Heart right ventricle (tissue), 16 donors: ENCODE measurements at places on chromosomes 4 and X.

- DNase-seq, result peak; percentile 27
Measured at GRCh38 chr4:186701273-186701672, 22.4 kb downstream of the FAT1 start.

- DNase-seq, result no peak
Measured at GRCh38 chr4:140876615-140877364, 120.6 kb upstream of the TBC1D9 start.

DNA sequence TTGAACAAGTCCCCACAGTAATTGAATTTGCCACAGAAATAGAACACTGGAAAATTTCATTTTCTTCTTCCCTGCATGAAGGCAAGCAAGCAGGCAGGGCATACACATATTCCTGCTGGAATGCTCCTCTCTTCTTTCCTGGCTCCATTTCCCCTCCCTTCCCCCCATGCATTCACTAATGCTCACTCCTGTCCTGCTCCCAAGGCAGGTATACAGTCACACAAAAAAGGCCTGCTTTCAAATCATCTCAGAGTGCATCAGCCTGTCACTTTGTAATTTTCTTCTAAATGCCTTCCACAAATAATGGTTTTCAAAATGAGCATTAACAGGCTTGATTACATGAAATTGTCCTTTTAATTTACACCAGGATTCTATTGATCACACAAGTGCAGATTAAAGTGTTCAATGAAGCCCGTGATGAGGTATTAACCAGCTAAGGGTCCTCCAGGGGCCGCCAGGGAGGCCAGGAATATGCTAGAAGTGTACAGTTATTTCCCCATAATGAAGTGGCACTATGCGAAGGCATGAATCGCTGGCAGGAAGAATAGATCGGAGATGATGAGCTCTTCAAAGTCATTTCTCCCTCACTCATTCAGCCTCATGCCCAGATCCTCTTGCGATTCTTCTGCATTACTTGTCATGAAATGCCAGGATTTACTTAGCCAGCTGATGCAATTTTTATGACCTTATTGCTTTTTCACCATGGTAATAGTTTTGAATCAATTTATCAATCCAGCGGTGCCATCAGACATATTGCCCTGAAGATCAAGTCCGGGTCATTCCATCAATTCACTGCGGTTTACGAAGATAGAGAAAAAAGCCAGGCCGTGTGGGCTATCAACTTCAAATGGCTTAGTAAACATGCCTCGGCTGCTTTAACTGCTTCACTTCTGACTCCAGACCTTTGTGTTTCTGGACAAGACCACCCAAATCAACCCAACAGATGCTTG is 243.5 kb downstream of the GPAT3 start:
- no peak for DNase-seq

GRCh38 chr4:1509366-1509765 is 103.1 kb upstream of the NKX1-1 start:
- DNase-seq, result no peak

- peak; percentile 73 for DNase-seq
Measured at GRCh38 chrX:68732906-68733493, 85.5 kb downstream of the STARD8 start.

DNA sequence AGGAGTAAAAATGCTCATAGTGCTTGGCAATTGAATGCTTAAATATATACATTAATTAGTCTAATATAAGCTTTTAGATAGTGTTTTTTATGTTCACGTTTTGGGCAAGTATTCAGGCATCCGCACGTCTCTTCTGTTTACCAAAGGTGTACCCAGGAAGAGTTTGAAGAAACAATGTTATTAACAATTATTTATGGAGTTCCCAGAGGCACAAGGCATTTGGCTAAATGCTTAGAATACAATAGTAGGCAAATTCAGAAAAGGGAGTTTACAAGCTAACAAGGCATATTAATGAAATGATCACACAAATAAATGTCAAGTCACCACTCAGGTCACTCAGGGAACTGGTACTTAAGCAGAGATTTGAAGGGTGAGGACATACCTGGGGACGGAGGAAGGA is 294.8 kb downstream of the TENM3 start:
- no peak for DNase-seq

DNA sequence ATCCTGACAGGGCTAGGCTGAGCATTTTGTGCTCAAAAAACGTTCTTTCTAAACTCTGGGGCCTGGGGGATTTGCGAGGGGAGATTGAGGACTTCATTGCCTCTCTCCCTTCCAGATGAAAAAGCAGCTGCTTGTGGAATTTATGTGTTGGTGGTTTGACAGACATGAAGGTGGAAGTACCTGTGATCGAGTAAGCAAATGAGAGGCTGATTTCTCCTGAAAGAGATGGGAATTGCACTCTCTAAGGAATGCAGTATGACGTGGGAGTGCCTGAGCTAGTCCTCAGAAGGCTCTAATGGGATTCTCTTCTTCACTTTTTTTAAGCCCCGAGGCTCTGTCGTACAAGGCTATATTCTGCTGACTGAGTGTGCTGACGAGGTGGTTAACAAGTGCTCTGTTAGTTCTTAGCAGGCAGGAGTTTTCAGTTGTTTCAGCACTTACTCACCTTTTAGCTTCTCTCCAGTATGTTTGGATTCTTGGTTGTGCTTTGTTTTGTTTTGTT is 426.8 kb upstream of the CNKSR2 start:
- DNase-seq, result no peak

DNA sequence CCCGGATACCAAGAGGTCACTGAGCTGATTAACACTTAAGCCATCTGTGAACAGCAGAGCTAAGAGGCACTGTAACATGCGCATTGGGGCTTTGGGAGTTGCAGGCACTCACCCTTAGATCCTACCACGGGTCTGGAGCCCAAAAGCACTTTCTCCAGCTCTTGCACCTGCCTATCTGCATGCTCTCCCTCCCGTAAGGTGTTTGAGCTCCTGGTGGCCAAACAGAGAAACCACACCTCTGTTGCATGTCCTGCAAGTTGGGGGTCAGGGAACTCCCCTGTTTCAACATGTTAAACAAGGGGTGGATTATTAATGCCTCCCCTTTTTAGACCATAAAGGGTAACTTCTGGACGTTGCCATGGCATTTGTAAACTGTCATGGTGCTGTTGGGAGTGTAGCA is 49.8 kb downstream of the GYPA start:
- DNase-seq, result no peak

- no peak for DNase-seq
Measured at GRCh38 chrX:69618803-69619202, 2.9 kb downstream of the EDA start.

DNA sequence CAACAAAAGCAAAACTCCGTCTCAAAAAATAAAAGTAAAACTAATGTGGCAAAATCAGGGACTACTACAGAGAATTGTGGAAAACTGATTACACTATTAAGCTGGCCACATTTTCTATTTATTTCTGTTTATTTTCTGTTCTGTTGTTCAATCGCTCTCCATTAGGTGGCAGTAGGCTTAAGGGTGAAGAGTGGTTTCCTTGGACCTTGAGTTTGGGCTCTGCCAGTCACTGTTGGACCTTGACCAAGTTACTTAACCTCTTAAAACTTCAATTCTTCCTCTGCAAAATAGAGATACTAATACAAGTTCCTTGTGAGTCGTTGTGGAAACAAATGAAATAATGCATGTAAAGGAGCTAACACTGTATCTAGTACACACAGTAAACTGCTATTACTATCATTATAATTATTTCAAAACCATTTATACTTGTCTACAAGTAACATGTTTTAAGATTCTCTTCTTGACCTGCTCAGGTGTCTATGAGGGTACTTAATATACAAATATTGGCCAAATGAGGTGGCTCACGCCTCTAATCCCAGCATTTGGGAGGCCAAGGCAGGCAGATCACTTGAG is 15.2 kb downstream of the HSD17B11 start:
- DNase-seq, result peak; percentile 30

DNA sequence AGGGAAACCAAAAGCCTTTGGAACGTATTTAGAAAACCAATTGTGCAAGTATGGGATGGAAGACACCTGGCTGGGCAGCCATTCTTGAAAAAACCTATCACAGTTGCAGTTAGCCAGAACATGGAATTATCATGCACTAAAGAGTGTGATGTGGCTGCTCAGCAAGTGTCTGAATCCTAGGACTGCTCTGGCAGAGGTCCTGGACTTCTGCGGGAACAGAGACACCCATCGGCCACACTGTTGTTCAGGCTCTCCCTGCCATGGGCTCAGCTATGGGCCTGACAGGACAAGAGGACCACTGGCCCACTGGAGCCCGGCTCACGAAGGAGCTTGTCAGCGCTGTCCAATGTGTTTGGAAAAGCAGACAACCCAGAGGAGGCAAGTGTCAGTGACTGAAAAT is 115.7 kb upstream of the GPC4 start:
- DNase-seq, result no peak

GRCh38 chr4:165288639-165289422 is 38.6 kb upstream of the MSMO1 start:
- no peak for DNase-seq
